ENCODE measurements at places on chromosomes 13 and 19.

- no peak for DNase-seq
These were observed 109.5 kb downstream of the DNAJC15 start for GRCh38 chr13:43132911-43133310.

- DNase-seq = no peak
These were observed 3.9 kb upstream of the CELF5 start for GRCh38 chr19:3220576-3220975.

- no peak for DNase-seq
These were observed 138.5 kb downstream of the PCDH9 start for GRCh38 chr13:67091603-67092002.

- no peak for DNase-seq
These were observed 3.0 kb upstream of the LGALS14 start for GRCh38 chr19:39701291-39701690.

GRCh38 chr19:35430409-35431144 lies 17.5 kb upstream of the FFAR2 start:
- DNase-seq = no peak

DNA sequence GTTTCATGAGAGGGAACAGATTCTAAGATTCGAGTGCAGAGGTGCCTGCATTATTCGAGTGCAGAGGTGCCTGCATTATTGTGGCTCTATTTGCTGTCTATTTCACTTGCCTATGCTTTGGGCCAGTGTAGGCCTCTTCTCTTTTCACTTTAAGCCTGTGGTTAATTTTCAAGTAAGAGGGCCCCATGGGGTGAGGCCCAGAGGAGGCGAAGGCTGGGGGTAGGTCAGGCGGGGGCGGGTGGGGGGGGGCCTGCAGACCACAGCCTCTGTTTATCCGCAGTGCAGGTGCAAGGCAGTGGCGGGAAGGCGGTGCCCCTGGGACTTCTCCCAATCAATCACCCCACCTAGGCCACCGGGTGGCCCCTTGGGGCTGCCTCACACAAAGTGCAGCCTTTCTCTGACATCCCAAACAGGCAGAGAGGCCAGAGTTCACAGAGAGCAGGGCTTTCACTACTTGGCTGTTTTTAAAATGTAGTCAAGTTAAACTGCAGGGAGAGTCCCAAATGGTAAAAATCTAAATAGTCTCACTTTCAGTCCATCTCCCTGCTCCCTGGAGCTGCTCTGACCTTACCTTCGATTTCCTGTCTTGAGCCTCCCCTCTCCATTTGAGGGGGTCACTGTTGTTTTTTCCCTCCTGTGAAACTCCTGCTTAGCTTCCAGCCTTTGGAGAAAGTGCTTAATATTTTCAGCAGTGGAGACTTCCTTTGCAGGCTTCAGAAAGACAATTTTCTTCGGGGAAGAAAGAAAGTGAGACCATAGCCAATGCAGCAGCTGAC lies 249.0 kb downstream of the DLEU7 start:
- no peak for DNase-seq

- no peak for DNase-seq
These were observed 5.3 kb upstream of the PROZ start for GRCh38 chr13:113152984-113153809.

GRCh38 chr13:32454886-32455593 lies 27.1 kb upstream of the N4BP2L1 start:
- no peak for DNase-seq

GRCh38 chr13:106589716-106590115 lies 21.8 kb upstream of the ARGLU1 start:
- DNase-seq = no peak

GRCh38 chr13:99376132-99376531 lies 68.9 kb upstream of the GPR183 start:
- no peak for DNase-seq

DNA sequence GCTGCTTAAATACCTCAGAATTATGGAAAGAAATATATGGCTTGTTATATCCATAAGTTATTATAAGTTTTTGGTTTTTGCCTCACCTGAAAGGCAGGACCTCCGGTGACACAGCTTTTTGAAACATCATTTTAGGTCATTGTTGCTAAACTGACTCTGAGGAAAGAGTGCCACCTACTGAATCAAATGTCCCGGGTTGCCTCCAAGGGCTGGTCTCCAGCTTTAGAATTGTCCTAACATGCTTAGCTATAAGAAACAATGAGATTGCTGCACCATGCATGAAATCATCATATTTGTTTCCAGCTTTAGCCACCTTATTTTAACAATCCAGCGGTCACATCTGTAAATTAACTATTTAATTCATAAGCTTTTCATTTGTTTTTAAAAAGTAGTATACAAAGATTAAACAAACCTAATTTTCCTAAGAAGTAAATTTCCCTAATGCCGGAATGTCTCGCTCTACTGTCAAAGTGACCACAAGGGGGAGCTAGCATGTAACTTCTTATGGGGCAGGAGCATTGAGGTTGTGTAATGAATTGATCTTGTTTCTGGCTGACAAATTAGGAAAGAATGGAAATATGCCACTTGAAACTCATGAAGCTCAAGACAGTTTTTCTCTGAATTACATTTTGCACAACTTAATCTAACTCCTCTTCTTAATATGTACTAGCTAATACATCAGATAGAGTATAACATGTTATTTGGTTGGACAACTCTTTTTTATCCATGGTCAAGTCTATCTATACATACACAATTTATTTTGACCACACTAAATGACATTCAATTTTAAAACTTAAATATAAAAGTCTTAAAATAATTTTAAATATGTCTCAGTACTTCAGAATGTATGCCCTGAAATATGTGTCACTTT lies 6.7 kb upstream of the PCDH17 start:
- peak; percentile 84 for DNase-seq

DNA sequence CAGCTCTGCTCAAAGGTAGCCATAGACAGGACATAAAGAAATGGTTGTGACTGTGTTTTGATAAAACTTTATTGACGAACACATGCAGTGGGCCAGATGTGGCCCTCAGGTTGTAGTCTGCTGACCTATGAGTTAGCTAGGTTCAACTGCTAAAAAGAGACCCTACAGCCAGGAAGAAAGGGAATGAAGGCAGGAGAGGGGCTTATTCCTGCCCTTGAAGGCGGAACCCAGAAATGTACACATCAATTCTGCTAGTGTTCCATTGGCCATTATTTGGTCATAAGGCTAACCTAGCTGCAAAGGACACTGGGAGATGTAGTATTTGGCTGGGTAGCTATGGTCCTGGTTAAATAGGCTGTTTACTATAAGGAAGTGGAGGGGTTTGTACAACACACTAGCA lies 18.0 kb downstream of the APBA3 start:
- peak; percentile 58 for DNase-seq

- DNase-seq = no peak
These were observed 1161.9 kb downstream of the UQCRFS1 start for GRCh38 chr19:28051047-28051446.

DNA sequence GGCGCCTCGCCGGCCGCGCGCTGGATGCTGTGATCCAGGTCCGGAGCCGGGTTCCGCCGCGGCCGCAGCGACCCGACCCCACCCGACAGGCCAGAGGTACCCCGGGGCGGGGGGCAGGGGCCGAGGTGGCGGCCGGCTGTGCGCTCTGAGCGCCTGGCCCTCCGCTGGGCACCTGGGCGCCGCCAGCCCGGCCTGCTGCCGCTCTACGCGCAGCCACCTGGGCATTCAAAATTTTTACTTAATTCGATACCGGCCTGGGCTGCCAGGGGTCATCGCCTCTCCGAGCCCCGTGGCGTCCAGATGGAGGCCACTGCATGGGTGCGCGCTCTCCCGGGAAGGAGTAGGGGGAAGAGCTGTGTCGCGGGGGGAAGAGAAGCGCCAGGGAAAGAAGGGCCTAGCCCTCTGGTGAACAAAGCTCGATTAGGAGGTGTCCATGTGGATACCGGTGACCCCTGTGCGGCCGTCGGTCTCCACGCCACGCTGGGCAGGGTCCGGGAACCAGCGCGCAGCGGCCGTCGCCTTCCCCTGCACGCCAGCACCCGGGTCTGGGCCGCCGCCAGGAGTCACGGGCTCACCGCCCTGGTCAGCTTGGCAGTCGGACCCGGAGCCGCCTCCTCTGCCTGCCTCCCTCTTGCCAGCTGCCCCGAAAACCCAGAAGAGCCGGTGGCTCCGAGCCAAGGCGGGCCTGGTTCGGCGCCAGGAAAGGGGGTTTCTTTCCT lies 666 bp downstream of the BIVM start:
- no peak for DNase-seq

DNA sequence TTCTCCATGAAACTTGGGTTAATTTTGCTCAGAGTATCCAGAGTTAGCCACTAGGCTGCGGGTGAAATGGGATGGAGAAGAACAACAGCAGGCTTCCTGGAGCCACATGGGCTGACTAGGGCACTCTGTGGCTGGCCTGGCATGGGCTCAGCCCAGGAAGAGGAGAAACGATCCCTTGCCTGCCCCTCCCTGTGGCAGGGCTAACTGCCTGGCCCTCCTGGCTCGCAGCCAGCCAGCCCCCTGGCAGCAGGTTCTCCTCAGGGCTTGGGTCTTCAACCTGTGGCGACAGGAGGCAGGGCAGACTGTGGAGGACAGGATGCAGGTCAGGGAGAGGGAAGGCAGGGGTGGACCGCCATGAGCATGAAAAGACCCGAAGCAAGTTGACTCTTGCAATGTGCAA lies 78.7 kb upstream of the GPR183 start:
- DNase-seq = no peak

DNA sequence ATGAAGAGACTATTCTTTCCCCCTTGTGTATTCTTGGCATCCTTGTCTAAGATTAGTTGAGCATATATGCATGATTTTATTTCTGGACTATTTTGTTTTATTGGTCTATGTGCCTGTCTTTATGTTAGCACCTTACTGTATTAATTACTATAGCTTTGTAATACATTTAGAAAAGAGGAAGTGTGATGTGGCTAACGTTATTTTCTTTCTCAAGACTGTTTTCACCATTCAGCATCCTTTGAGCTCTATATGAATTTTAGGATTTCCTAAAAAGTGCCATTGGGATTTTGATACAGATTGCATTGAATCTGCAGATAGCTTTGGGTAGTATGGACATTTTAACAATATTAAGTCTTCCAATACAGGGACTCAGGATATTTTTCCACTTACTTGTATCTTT lies 37.5 kb upstream of the PCDH20 start:
- DNase-seq = no peak

- peak; percentile 15 for DNase-seq
These were observed 32.1 kb downstream of the RASL11A start for GRCh38 chr13:27302643-27303262.

- DNase-seq = peak; percentile 74
These were observed 2.6 kb upstream of the WIZ start for GRCh38 chr19:15452111-15453047.

DNA sequence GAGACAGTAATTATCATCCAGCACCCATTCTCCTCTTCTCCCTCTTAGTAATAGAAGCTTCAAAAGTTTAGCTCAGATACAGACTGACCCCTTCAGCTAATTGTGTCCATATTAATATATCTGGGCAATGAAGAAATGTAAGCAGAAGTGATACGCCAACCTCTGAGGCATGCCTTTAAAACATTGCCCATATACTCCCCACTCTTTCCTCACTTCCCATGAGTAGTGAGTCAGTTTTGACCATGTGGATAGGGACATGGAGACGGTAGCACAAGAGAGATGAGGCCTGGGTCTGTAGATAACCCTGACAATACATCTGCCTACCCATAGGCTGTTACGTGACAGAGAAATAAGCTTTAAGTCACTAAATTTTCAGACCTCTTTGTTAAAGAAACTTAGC lies 147.6 kb downstream of the KCTD12 start:
- no peak for DNase-seq

DNA sequence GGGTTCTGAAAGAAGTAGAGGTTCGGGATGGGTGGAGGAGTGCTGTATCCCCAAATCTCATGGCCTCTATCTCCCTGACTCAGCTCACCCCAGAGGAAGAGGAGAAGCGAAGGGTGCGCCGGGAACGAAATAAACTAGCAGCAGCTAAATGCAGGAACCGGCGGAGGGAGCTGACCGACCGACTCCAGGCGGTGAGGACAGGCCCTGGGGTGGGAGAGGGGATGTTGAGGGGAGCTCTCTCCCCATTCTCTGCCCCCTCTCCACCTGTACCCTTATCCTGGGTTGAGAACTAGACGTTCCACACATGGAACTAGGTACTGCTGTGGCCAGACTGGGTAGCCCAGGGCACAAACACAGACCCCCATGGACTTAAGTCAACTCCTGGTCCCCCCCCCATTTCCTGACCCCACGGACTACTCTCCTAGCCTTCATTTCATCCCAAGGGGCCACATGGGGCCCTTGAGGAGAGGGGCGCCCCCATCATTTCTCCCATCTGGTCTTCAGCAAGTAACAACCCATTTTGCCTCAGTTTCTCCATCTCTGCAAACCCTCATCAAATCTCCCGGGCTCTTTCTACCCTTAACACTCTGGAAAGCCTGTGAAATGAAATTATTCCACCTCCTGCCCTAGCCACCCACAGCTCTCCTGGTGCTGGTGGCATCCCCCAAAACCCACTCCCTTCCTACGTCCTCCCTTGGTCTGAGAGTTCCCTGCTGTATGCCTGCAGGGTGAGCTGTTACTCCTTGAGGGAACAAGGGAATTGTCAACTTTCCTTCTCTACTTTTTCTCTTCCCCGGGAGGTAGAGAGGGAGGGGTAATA lies 3.5 kb downstream of the FOSB start:
- DNase-seq = no peak

- peak; percentile 15 for DNase-seq
These were observed 2.1 kb upstream of the FBXO17 start for GRCh38 chr19:38977445-38978325.

GRCh38 chr13:22193070-22193469 lies 522.2 kb downstream of the FGF9 start:
- DNase-seq = no peak

- DNase-seq = no peak
These were observed 154.1 kb downstream of the PTPRS start for GRCh38 chr19:5186293-5187050.

DNA sequence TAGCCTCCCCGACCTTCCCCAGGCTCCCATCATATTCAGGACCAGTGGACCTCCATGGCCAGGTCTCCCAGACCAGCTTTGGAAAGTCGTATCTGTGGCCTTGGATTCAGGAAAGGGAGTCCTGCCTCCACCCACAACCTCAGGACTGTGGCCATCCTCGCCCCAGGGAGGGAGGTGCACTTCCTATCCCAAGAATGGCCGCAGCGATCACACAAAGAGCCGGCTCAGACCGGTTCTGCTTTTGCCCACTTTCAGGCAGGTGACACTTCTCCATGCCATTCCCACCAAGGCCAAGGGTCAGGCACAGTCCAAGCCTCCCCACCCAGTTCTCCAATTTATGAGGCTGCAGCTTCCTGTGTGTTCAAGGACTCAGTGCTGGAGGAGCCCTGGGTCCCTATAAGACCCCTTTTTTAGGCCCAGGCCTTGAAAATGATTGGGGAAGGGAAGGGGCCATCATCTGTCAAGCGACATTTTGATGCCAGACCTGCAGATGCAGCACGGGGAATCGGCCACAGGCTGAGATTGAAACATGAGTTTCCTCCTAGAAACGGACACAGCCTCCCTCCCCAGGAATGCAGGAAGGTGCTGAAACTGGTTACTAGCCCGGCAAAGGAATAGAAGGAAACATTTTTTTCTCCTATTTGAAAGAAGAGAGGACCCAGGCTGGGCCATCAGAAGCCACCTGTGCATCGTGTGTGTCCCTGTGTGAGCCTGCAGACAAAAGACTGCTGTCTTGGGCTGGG lies 65.6 kb upstream of the USE1 start:
- no peak for DNase-seq
